Aorta (tissue), 5 donors: ENCODE measurements at places on chromosomes 13 and 19. TPM values are rescaled to one million over a fixed set of nuclear protein-coding genes. Genes with fewer than 3 reads are reported as not detected.

DNA sequence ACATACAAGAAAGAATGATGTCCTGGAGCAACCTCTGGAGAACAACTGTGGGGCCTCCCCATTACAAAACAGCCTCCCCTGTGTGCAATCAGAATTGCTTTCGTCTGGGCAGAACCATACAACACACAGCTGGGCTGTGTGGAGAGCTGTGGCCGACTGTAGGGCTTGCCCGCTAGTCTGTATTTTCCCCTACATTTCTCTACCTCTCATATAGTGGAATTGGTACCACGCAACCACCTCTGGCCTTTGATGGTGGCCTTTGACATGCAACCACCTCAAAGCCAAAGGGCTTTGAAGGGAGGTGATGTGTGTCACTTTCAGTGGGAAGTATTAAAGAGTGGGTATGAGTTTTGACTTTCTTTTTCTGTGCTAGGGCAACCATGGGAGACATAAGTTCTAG, 34.0 kb downstream of the GARRE1 start:
- H3K4me3 ChIP-seq: no peak overlapping the region
- H3K27ac ChIP-seq: no peak overlapping the region
- DNase-seq: no peak
- H3K4me1 ChIP-seq: no peaks in the 10 kb centered on the region

GRCh38 chr19:4049432-4049831, 17.3 kb downstream of the ZBTB7A start:
- H3K27ac ChIP-seq: no peak overlapping the region
- peaks cover 8% of the 10 kb centered on the region for H3K36me3 ChIP-seq
- no peak overlapping the region for H3K4me3 ChIP-seq

- no peak overlapping the region for H3K27ac ChIP-seq
- no peaks in the 10 kb centered on the region for H3K27me3 ChIP-seq
- H3K36me3 ChIP-seq: no peaks in the 10 kb centered on the region
- no peak overlapping the region for H3K4me3 ChIP-seq
- DNase-seq: no peak
Observed at GRCh38 chr19:16726916-16727315, 7.3 kb downstream of the NWD1 start.

- no peaks in the 10 kb centered on the region for H3K36me3 ChIP-seq
- H3K27ac ChIP-seq: no peak overlapping the region
- no peaks in the 10 kb centered on the region for H3K27me3 ChIP-seq
- H3K4me1 ChIP-seq: no peaks in the 10 kb centered on the region
Observed at GRCh38 chr13:43653395-43653794, 133.4 kb downstream of the ENOX1 start.

DNA sequence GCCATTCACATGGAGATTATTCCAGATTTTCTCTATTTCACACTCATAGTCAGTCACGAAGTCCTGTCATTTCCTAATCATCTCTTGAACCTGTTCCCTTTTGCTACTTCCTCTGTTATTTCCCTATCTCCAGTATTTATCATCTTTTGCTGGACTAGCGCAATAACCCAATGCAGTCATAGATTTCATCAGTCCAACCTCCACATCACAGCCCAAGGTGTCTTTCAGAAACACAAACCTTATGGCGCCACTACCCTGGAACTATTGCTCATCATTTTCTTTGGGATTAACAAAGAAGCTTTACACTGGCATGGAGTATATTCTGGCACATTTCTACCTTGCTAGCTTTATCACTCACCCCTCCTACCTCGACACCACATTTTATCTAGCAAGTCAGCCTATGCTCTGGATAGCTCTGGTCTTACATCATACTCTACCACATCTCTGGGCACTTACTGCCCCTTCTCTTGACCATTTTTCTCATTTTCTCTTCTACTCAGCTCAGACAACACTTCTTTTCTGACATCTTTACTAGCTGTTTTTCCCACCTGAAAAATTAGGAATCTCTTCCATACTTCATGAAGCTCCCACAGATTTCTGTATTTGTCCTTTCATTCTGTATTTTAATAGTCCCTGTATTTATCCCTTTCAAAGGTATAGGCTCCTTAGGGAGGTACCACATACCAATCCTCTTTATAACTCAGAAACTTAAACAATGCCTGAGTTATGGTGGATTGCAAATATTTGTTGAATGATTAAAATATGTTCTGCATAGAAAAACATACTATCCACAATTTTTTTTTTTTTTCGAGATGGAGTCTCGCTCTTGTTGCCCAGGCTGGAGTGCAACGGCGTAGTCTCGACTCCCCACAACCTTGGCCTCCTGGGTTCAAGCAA, 534.7 kb downstream of the KLF12 start:
- DNase-seq: no peak
- H3K4me1 ChIP-seq: no peaks in the 10 kb centered on the region
- no peaks in the 10 kb centered on the region for H3K27me3 ChIP-seq
- H3K36me3 ChIP-seq: no peaks in the 10 kb centered on the region

- no peaks in the 10 kb centered on the region for H3K36me3 ChIP-seq
- DNase-seq: no peak
- no peak overlapping the region for H3K4me3 ChIP-seq
- H3K27ac ChIP-seq: no peak overlapping the region
- no peaks in the 10 kb centered on the region for H3K4me1 ChIP-seq
Observed at GRCh38 chr13:38755793-38756192, 68.9 kb downstream of the FREM2 start.

DNA sequence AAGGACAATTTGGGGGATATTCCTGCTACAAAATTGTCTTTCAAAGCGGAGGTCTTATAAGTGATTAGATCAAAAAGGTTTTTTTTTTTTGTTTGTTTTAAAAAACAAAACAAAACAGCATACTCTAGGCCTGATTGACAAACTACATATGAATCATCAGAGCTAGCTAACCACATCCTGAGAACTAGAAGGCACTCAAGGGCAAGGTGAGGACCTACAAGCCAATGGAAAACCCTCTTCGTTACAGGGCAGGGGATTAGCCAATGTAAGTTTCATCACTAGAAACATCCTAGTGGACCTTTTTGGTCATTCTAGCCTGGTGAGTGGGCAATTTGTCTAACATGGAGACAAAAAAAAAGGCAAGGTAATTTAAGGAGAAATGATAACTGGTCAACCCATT, 428.6 kb downstream of the RFC3 start:
- H3K4me3 ChIP-seq: no peak overlapping the region
- H3K27me3 ChIP-seq: no peaks in the 10 kb centered on the region
- peaks cover 5% of the 10 kb centered on the region for H3K4me1 ChIP-seq
- no peak overlapping the region for H3K27ac ChIP-seq

DNA sequence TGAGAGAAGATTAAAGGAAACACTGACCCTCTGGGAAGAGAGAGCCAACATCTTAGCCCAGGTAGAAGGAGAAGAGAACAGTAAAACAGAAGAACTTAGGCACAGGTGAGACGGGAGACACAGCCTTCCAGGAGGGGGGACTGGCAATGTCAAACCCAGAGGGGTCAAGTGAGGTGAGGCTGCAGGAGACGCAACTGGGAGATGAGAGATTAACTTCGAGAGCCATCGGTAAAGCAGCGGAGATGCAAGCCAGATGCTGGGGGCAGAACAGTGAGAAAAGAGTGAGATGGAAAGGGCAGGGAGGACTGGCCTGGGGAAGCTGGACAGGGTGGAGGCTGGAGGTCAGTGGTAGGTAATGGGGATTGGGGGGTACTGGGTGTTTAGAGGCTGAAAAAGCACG, 5.2 kb downstream of the INSR start:
- H3K4me3 ChIP-seq: no peak overlapping the region
- H3K27me3 ChIP-seq: no peaks in the 10 kb centered on the region
- no peak for DNase-seq
- no peaks in the 10 kb centered on the region for H3K36me3 ChIP-seq
- H3K4me1 ChIP-seq: no peaks in the 10 kb centered on the region

CYP4F2 gene
- total RNA-seq: not detected

ZNF829 gene
- 3.1 TPM for total RNA-seq
